T-helper 9 cell (primary cell): ENCODE measurements at places on chromosomes 7 and 10.

DNA sequence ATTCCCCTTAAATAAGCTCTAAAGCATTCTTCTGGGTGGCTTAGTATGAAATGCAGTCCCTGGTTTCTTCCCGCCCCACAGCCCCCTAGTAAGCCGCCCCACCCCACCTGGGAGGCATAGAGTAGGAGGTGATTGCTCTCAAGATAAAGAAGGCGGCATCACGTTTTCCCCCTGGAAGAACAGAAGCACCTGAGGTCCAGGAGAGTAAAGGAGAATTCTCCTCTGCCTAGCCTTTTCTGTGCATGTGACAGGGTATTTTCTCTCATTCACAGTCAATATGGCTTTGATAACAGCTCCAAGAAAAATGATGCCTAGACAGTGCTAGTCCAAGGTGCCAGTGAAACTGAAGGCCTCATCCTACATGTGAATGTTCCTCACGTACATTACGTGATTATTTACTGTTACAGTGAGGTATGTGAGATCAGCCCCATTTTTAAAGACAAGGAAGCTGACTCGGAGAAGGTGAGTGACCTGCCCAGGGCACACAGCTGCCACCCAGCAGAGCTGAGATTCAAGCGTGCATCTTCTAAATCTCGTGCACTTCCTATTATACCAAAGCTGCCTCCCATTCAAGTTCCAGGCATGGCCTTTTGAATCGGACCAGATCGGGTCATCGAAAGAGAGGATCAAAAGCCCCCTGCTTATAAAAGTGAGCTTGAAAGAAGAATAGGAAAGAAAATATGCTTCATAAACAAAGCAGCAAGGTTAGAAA is 59.4 kb downstream of the FAM171A1 start:
- no peak for DNase-seq

GRCh38 chr10:114408112-114408967 is 4.0 kb upstream of the AFAP1L2 start:
- no peak for DNase-seq

DNA sequence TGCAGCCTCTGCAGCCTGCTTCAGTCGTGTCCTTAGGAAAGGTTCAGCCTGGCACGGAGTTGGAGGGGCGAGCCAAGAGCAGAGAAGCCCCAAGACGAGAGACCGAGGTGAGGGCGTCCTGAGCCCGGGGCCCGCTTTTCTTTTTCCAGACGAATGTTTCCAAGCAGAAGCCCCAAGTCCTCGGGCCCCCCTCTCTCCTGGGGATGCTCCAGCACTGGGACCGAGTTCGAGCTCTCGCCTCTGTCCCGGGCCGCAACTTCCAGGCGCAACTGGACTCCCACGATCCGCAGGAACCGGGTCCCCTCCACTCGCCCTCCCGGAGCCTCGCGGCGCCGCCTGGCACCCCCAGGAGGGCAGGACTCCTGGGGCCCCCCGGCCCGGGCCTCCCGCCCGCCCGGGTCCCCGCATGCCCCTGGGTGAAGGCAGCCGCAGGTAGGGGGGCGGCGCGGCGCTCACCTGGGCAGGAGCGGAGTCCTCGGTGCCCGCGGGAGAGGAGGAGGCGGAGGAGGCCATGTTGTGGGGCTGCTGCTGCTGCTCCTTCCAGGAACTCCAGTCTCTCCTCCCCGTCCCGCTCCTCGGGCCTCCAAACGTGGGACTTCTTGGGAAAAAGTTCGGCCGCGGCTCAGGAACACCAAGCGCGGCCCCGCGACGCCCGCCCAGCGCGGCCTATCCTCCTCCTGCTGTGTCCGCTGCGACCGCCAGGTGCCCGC is 45.3 kb upstream of the CDK1 start:
- DNase-seq, result peak; percentile 45

- no peak for DNase-seq
Observed at GRCh38 chr10:123272171-123272570, 118.0 kb downstream of the BUB3 start.

DNA sequence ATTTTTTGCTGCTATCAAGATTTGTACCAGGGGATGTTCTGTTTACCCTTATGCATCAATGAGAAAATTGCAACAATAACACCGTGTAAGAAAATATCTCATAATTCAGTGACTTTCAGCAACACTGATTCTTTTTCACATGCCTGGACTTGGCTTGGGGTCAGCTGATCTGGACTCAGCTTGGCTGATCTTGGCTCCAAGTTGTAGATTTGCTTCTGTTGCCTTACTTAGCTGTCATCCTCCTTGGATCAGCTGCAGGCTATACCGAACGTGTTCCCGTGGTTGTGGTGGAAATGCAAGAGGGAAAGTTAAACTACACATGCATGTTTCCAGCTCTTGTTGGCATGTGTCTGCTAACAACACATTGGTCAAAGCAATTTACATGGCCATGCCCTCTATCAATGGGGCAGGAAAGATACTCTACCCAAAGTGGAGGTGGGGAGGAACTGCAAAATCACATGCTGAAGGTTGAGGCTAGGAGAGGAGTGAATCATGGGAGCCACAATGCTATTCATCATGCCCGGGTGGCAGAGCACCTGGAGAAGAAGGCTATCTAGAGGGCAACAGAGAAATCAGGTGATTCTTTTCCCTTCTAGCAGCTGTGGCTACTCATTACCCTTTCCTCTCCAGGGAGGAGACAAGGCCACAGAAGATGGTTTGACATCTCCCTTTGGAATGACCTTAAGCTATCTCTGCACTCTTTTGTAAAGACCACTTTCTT is 1276.3 kb upstream of the AUTS2 start:
- no peak for DNase-seq

DNA sequence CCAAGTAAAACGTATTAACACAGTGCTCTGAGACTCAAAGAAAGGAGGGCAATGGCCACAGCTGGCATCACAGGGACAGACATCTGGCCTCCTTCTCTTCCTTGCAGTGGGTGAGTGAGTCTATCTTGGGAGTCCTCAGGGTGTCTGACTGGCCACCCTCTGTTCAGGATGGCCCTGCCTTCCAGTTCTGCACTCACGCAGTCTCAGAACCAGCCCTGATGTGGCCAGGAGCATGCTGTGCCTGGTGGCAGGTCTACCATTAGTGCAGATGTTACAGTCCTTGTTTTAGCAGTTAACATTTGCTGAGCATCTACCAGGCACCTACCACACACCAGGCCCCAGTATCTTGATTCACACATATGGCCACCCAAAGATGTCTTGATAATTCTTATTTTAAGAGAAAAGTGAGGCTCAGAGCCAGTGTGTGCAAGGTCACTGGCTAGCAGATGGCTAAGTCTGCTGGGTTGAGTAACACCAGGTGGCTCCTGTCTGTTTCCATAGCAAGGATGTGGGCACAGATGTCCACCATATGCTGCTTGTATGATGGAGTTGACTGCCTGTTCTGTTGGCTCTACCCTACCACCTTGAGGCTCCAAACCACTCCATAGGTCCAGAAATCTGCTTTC is 23.2 kb upstream of the ARHGAP22 start:
- DNase-seq, result no peak

DNA sequence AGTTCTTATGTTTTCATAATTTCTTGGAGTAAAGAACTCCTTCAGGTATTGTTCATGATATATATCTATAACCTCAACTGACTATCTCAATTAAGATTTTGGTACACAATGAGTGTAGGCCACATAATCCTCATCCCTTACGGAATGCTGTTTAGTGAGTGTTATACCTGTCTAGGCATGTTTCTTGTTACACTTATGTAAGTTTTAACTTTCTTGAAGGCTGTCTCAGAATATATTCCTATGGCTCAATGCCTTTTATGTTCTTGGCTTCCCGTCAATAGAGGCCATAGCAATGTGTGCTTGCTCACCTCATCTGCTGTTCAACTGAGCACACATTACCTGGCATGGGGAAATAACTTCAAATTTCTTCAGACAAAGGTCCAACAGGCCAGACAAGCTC is 185.1 kb downstream of the CTTNBP2 start:
- no peak for DNase-seq

- DNase-seq, result no peak
Observed at GRCh38 chr7:109983618-109984017, 1107.3 kb upstream of the LRRN3 start.

DNA sequence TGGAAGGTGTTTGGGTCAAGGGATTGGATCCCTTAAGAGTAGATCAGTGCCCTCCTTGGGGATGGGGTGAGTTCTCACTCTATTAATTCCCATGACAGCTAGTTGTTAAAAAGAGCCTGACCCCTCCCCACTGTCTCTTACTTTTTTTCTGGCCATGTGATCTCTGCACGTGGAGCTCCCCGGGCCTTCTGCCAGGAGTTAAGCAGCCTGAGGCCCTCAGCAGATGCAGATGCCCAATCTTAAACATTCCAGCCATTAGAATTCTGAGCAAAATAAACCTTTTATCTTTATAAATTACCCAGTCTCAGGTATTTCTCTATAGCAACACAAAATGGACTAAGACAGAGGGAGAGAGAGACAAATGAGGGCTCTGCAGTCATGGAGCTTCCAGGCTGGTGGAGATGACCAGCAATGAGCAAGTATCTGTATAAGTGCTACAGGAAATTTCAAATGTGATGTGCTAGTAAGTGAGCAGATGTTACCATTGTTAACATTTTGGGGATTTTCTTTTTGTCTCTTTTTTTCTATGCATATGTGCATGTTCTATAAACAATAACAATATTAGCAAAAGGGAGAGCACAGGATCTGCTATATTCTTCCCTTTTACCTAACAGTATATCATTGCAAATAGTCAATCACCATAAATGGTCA is 26.7 kb downstream of the PLPP4 start:
- DNase-seq, result no peak
